ENCODE measurements at places on chromosomes 5 and 9.

DNA sequence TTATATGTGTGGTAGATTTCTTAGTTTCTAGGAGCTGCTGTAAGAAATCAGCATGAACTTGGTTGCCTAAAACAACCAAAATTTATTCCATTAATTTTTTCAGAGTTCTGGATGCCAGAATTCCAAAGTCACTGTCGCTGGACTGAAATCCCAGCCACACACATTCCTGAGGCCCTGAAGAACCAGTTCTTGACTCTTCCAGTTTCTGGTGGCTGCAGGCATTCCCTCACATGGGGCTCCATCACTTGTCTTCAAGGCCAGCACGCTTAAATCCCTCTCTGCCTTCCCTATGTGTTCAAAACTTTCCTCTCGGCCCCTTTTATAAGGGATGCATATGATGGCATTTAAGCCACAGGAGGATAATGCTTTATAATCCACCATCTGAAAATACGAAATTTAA lies 1237.5 kb upstream of the CDH9 start:
- no peak for DNase-seq

DNA sequence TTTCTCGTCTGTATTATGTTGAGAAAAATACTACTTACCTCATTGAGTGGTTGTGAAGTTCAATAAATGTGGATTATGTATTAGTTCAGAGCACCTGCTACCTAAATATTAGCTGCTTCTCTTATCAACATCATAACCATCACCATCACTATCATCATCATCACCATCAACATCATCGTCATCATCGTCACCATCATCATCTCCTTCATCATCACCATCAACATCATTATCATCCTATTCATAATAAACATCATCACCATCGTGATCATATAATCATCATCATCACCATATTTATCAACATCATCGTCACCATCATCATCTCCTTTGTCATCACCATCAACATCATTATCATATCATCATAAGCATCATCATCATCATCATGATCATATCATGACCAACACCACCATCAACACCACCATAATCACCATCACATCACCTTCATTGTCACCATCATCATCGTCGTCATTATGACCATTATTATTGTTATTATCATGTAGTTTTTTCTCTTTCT lies 181.0 kb upstream of the ADCY2 start:
- no peak for DNase-seq

- no peak for DNase-seq
Observed at GRCh38 chr5:77425998-77426659, 66.0 kb downstream of the WDR41 start.

DNA sequence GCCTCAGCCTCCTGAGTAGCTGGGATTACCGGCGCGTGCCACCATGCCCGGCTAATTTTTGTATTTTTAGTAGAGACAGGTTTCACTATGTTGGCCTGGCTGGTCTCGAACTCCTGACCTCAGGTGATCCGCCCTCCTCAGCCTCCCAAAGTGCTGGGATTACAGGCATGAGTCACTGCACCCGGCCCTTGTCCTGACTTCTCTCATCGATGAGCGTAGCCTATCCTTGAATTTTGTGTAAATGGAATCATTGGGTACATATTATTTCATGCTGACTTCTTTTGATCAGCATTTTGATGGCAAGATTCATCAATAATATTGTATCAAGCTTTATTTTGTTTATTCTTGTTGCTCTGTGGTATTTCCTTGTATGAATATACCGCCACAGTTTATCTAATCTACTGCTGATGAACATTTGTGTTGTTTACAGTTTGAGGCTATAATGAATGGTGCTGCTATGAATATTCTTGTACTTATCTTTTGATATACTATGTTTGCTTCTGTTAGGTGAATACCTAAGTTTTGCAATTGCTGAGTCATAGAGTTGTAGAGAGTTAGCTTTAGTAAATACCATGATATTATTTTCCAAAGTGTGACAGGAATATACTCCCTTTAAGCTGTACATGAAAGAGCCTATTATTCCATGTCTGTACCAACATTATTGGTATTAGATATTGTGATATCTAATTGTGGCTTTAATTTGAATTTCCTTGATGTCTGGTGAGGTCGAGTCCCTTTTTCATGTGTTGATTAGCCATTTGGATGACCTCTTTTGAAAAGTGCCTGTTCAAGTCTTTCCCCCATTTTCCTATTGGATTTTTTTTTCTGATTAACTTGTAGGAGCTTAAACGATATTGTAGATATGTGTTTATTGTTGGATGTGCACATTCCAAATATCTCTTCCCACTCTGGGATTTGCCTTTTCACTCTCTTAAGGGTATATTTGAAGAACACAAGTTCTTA lies 107.5 kb downstream of the RGS3 start:
- no peak for DNase-seq

GRCh38 chr9:126084008-126084407 lies 242.6 kb upstream of the MVB12B start:
- no peak for DNase-seq

DNA sequence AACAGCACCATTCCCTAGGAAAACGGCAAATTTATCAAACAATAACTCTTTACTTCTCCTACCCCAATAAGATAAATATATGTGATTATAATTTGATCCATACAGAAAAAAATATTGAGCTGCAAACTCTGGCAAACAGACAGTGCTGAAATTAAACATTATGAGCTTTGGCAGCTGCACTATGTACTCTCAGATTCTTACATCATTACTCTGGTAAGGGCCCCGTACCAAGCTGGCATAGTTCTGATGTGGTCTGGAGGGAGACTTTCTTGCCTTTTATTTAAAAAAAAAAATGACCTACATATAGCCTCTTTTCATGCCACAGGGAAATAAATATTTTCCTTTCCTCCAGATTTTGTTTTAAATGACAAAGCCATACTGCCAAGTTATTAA lies 95.0 kb downstream of the NR6A1 start:
- DNase-seq = no peak

DNA sequence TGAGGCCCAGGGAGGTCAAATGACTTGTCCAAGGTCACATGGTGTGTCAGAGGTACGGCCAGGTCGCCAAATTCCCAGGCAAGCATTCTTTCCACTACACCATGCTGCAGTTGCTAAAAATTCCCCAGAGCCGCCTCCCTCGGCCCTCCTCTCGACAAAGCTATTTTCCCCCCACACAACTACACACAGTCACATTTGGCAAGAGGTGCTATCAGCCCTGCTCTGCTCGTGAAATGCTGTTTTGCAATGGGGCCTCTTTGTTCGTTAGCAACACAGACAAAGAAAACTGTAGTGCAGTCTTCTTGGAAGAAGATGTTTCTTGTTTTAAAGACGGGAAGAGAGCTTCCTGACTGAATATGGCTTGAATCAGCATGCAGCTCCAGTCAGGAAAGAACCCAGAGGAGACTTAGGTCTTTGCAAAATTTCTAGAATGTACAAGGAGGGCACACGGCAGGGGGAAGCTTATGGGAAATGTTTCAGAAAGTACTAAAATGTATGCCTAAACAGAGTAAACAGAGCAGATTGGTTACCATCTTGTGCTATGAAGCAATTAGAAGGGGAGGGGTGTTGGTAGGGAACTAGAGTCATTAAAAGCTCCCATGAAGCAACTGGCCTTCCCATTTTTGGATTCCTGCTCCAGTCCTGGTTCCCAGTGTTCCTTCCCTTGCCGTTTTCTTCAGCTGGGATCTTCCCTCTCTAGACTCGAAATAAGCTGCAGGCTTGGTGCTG lies 14.2 kb downstream of the SLIT3 start:
- no peak for DNase-seq

DNA sequence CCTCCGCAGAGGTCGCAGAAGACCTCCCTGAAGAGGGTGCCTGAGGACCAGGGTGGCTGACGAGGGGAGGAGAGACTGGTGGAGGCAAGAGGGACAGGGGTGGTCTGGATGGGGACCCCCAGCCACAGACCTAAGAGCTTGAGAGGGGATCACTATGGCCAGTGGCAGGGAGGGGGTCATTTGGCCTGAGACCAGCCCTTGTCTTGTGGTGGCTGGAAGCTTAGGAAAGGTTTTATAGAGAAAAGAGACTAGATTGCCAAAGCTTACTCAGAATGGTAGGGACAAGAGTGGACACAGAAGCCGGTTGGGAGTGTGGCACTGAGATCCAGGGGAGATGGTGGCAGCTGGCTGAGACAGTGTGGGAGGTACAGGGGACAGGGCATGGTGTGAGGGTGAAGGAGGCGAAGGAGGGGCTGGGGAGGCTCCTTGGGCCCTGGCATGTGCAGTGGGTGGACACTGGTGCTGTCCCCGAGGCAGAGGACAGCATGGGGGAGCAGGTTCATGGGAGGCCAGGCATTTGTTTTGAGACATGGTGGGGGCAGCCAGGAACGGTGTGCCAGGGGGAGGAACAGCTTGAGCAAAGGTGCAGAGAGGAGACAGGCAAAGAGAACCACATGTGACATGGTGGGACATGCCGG lies 123.0 kb downstream of the C9orf50 start:
- no peak for DNase-seq
